ENCODE measurements at places on chromosomes 1 and 21.

- DNase-seq: no peak
Measured at GRCh38 chr1:87927391-87928280, 599.0 kb downstream of the LMO4 start.

DNA sequence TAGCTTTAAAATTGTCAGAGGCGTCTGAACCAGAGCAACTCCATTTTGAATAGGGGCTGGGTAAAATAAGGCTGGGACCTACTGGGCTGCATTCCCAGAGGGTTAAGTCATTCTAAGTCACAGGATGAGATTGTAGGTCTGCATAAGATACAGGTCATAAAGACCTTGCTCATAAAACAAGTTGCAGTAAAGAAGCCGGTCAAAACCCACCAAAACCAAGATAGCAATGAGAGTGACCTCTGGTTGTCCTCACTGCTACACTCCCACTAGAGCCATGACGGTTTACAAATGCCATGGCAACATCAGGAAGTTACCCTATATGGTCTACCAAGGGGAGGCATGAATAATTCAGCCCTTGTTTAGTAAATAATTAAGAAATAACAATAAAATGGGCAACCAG lies 143.6 kb downstream of the GABPA start:
- DNase-seq: no peak

- DNase-seq: no peak
Measured at GRCh38 chr1:240414237-240414636, 197.7 kb downstream of the GREM2 start.

GRCh38 chr21:44291936-44292811 lies 6.5 kb downstream of the AIRE start:
- DNase-seq: no peak

- DNase-seq: peak; percentile 54
Measured at GRCh38 chr1:41268154-41268770, 26.2 kb upstream of the SCMH1 start.

DNA sequence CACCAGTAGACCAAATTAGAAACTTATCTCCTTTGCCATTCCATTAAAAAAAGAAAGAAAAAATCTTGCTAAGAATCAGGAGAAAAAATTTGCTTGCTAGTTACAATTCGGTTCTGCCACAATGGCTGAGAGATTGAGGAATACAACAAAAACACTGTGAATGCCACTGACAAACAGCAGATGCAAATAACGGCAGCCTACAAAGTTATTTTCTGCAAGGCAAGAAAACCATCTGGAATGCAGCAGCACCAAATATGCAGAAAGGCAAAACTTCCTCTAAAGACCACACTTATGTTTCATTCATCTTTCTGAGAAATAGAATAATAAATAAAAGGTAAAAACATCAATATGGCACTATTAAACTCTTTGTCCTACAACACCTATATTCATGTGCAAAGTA lies 75.7 kb downstream of the ENAH start:
- no peak for DNase-seq

- no peak for DNase-seq
Measured at GRCh38 chr21:43321111-43321510, 105.8 kb downstream of the SIK1 start.

DNA sequence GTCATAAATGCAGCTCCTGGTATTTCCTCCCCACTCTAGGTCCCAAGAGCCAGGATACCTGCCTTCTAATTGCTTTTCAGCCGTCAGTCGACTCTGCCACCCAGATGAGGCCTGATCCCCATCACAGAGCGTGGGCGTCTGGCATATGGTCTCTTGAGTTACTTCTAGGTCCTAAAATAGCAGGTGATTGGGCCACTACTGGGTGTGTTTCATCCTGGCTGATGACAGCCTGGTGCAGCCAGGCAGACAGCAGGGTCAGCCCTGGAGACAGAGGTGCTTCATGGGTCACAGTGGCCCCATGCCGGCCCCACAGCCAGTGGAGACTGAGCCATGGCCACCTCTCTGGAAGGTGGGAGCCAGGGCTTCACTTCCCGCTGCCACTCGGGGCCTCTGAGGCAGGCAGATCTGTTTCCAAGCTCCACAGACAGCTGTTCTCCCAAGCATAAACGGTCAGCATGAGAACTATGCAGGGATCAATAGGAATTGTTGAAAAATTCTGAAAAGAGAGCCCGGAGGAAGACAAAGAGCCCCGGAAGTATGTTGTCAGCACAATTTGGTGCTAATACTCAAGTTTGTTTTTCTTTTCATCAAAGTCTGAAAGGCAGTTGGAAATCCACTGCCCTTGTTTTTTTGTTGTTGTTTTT lies 83.0 kb downstream of the MAN1C1 start:
- DNase-seq: no peak

DNA sequence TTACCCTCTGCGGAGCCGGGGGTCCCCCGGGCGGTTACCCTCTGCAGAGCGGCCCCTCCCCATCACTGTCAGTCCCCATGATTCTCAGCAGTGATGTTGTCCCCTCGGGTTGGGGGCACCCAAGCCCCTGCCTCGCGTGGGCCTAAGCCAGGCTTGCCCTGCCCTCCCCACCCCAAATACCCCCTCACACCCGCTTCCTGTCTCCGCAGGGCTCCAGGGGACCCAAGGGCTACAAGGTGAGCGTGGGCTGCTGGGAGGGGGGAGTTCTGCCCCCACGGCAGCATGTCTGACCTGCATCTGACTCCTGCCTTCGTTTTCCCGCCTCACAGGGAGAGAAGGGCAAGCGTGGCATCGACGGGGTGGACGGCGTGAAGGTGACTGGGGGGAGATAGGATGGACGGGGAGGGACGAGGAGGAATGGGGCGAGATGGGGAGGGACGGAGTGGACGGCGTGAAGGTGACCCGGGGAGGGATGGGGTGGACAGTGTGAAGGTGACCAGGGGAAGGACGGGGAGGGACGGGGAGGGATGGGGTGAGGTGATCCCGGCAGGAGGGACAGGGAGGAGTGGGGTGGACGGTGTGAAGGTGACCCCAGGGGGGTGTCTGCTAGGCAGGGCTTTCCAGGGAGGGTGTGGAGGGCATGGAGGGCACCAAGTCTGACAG lies 8.6 kb downstream of the COL6A1 start:
- no peak for DNase-seq

- DNase-seq: no peak
Measured at GRCh38 chr1:184326278-184326677, 60.6 kb upstream of the C1orf21 start.

GRCh38 chr1:245894843-245895242 lies 612.2 kb downstream of the SMYD3 start:
- no peak for DNase-seq

GRCh38 chr1:53069265-53069662 lies 7.3 kb downstream of the PODN start:
- DNase-seq: no peak

GRCh38 chr1:65393347-65393746 lies 27.1 kb upstream of the LEPR start:
- no peak for DNase-seq

- no peak for DNase-seq
Measured at GRCh38 chr21:16215663-16216183, 485.9 kb downstream of the USP25 start.

DNA sequence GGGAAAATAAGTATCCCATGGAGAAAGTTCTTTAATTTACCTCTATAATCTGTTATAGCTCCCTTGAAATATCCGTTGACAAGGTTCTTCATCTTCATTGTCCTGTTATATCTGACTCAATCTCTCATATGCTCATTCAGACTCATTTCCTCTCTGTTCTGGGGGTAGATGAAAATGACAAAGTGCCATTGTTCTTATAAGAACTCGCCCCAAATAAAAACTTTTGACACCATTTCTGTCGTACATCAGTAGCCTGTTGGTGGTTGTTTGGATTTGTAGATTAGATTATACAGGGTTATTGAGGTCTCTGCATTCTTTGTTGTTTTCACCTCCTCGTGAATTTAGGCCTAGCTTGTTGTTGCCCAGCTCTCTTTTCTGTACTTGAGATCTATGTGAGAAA lies 55.2 kb upstream of the IPO9 start:
- DNase-seq: no peak

Data from CD4-positive, alpha-beta T cell treated with Interferon gamma for 1 hour (primary cell).